ENCODE measurements at places on chromosomes 13 and 19.

GRCh38 chr19:39032063-39032918, at the start of gene FBXO27:
FBXO27 (minus strand) TSS chr19:39032549; CDS start chr19:39032227, 322 bp downstream.
- no peak for DNase-seq

DNA sequence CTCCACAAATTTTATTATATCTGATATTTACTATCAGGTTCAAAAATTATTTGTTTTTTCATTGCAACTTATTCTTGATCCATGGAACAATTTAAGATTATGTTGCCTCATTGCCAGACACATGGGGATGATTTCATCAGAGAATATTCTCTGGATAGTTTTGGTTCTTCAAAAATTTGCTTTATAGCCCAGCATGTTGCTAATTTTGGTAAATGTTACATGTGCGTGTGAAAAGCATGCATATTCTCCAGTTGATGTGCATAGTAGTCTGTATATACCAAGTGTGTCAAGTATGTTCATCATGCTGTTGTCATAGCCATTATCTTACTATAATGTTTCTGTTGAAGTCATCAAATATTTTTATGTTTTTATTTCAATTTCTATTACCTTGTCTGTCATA, 122.3 kb downstream of the RFC3 start:
- DNase-seq: no peak

- DNase-seq: peak; percentile 38
Measured at GRCh38 chr19:3365836-3366752, at the start of gene NFIC. NFIC (plus strand) TSS chr19:3366583; CDS start chr19:3366637, 54 bp downstream.

DNA sequence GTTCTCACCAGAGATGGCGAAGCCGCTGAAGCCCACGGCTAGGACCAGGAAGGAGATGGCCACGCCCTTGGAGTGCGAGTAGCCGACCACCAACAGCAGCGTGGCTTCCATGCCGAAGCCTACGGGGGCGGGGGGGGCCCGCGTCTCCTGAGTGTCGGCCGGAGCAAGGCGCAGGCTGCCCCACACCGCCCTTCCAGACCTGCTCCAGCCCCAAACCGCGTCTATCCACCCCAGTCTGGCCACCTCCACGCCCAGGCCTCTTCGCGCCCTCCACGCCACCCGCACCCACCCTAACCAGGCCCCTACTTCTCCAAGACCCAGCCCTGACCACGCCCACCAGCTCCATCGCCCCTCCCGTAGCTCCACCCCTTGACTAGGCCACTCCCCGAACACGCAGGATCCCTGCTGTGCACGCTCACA, 6.2 kb downstream of the GFY start:
- DNase-seq: no peak

GRCh38 chr13:39037410-39037879, 444 bp downstream of the PROSER1 start:
- DNase-seq: no peak

DNA sequence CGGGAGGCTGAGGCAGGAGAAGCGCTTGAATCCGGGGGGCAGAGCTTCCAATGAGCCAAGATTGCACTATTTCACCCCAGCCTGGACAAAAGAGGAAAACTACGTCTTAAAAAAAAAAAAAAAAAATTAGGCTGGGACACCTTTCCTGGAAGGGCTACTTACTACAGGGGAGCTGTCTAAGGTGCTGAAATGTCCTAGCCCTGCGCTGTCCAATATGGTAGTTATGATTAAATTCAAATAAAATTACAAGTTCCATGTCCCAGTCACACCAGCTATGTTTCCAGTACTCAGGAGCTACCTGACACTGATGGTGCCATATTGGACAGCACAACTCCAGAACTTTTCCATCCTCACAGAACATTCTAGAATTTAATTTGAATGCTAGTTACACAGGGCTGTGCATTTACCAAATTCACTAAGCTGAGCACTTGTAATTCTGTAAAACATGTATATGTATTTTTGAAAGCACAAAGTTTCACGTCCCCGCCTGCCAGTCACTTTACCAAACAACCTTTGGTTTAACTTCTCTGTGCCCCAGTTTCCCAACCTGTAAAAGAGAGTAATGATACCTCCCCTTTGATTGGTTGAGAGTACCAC, 9.2 kb upstream of the ZSCAN22 start:
- no peak for DNase-seq

DNA sequence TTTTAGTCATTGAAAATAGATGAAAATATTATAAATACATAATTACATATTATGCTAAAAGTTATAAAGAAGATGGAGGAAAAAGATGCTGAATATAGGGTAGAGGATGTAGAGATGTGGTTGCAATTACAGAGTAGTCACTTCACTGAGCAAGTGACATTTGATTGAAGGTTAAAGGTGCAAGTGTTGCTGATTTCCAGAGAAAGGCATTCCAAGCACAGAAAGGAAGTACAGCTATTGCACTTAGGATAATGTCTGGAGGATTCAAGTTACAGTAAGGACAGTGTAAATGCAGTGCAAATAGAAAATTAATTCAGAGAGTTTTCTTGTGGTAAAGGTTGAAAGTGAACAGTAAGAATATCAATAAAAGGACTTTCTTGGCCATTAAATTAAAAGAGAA, 1721.8 kb downstream of the PCDH9 start:
- no peak for DNase-seq

GRCh38 chr13:110005563-110005962, 219.2 kb upstream of the IRS2 start:
- no peak for DNase-seq

DNA sequence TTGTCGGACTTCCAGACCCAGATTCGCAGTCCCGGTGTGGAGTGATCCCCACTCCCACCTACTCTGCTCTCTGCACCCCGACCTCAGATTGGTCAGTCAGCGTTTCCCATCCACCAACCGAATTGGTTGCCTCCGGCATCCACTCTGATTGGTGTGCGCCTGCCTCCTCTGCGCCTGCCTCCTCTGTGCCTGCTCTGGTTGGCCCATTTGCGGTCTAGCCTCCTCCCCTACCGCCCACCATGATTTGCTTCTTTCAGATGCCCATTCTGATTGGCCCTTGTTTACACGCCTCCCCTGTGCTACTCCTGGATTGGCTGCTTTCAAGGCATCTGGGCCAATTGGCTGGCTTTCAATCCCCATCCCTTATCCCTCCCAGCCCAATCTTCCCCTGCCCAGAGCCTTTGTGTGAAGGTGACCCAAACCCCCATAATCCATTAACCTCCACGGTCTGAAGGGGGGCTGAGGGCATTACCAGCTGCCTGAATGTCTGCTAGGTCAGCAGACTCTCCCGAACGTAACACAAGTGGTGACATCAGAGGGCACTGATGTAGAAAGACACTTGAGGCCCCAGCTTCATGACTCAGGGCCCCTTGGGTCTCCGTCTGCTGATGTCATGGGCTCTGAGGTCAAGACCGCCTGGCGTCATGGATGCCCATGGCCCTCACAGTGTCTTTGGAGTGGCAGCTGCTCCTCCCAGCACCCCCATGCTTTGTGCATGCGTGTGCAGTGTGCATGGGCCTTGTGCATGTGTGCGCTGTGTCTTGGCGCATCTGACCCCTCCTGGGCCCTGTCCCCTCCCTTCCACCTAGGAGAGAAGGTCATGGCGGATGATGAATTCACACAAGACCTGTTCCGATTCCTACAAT, 80.4 kb downstream of the MAP4K1 start:
- DNase-seq: no peak

GRCh38 chr13:78036841-78037240, 118.2 kb upstream of the EDNRB start:
- no peak for DNase-seq

- peak; percentile 66 for DNase-seq
Measured at GRCh38 chr19:45558399-45558878, 26.2 kb downstream of the OPA3 start.

- DNase-seq: no peak
Measured at GRCh38 chr13:48831248-48831647, 144.5 kb upstream of the FNDC3A start.

- DNase-seq: no peak
Measured at GRCh38 chr13:46523972-46524752, 28.8 kb upstream of the LRCH1 start.

- no peak for DNase-seq
Measured at GRCh38 chr13:92297971-92298942, 899.8 kb downstream of the GPC5 start.

- no peak for DNase-seq
Measured at GRCh38 chr13:79988573-79988972, 352.4 kb downstream of the SPRY2 start.

DNA sequence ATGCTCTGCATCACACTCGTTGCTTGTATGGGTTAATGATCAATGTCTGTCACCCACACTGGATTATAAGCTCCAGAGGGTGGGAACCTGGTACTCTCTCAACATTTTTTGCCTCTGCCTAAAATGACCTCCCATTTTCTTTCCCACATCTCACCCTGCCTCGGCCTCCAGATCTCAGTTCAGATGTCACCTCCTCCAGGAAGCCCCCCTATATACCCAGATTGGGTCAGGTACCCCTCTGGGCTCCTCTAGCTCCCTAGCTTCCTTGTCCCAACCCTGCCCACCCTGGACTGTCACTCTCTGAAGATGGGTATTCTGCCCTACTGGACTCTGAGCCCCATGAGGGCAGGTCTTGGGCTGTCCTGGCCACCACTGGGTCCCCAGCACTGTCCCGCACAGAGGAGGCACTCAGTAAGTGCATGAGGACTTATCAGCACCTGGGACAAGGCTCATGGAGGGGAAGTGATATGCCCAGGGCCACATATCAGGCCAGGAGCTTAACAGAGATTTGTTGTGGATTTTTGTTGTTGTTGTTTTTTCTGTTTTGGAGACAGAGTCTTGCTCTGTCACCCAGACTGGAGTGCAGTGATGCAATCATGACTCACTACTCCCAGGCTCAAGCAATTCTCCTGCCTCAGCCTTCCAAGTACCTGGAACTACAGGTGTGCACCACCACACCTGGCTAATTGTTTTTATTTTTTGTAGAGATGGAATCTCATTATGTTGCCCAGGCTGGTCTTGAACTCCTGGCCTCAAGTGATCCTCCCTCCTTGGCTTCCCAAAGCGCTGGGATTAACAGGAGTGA, 23.8 kb downstream of the PRKD2 start:
- DNase-seq: no peak

DNA sequence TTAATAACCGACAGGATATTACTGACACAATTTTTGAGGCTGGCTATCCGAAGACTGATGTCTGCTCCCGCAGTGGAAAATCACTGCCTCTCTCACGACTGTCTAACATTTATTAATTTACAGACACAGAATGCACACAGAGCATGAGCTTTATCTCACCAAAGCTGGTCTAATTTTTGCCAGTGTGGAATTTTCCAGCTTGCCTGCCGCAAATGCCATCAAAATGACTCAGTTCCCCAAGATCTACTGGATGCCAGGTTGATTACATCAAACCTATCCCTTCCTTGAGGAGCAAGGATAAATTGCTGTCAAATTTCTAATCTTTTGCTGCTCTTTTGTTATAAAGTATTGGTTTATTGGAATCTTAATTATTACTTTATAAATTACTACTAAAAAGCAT, 1775.1 kb upstream of the PCDH20 start:
- no peak for DNase-seq

DNA sequence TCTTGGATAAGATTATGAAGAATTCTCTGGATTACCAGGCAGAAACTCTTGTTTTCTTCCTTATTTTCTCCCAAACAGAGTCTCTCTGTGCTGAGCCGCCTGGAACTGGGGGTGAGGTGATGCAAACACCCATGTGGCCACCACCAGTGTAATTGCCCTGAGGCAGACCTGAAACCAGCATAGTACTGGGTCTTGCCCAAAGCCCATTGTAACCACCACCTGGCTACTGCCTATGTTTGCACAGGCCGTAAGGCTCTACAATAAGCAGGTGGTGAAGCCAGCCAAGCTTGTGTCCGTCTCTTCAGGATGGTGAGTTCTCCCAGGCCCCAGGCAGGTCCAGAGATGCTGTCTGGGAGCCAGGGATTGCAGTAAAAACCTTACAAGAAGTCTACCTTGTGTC, 18.9 kb upstream of the KBTBD7 start:
- DNase-seq: no peak

DNA sequence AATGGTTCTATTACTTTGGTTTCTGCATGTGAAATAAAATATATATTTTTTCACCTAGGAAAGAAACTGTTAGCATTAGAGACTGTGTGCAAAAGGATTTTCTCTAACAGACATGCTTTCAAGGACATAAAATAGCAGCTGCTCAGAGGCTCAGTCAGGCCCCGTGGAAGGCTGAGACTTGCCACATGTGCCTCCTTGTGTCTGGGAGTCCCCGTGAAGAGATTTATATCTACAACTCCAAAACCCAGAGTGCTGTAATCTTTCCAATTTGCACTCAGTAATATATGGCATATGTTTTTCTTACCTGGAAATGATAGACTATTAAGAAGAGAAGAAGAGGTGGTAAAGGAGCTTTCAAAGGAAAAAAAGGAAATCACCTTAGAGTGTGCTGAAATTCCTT, 371.6 kb upstream of the OBI1 start:
- DNase-seq: no peak

DNA sequence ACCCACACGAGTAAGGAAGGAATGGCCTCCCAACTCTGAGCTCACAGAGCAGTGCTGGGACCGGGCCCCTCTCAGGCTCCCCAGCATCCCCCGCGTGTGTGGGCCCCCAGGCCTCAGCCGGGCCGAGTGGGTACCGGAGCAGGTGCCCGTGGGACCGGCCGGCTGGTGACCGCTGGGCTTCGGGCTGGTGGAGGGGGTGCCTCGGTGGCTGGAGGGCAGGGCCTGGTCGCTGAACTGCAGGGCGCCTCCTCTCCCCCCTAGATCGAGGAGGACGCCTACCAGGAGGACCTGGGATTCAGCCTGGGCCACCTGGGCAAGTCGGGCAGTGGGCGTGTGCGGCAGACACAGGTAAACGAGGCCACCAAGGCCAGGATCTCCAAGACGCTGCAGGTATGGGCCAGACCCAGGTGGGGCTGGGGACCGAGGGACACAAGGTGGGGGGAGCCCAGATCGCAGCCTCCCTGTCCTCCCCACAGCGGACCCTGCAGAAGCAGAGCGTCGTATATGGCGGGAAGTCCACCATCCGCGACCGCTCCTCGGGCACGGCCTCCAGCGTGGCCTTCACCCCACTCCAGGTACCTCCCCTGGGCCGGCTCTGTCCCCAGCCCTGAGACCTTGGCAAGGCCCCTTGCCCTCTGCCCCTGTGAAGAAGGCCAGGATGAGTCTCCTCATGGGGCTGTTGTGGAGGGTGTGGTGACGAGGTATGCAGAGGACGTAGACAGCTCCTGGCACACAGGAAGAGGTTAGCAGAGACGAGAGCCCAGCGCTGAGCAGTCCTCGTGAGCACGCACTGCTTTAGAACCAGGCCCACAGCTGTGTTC, 8.6 kb upstream of the CNOT3 start:
- no peak for DNase-seq

DNA sequence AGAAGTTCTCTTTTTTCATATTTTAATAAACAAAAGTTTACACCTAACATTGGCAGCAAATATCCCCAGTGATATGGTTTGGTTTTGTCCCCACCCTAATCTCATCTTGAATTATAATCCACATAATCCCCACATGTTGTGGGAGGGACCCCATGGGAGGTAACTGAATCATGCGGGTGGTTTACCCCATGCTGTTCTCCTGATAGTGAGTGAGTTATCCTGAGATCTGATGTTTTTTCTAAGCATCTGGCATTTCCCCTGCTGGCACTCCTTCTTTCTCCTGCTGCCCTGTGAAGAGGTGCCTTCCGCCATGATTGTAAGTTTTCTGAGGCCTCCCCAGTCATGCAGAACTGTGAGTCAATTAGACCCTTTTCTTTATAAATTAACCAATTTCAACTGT, 214.7 kb downstream of the SLITRK1 start:
- no peak for DNase-seq

- DNase-seq: no peak
Measured at GRCh38 chr13:24147570-24147963, 13.0 kb upstream of the SPATA13 start.

Data from activated CD4-positive, alpha-beta T cell treated with anti-CD3 and anti-CD28 coated beads, Interleukin-2, amount 50 U/mL, for 1 hour (primary cell).